ENCODE measurements at places on chromosomes 12 and 14.

- no peak for DNase-seq
These were observed 196.2 kb upstream of the C14orf180 start for GRCh38 chr14:104383088-104383995.

DNA sequence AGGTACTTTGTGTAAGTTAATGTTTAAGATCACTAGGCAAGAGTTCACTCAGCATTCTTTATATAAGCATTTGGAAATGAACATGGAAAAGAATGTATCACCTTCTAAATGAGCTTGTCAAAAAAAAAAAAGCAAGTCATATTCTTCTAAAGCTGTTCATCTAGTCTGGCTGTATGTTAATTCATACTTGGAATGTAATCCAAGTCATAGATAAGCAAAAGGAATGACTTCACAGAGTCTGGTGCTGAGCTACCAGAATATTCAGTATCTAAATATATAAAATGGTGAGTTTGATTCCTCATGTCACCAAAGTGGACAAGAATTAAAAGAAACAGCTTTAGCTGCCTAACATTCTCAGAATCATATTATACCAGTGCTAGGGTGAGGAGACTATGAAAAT, 4.9 kb downstream of the OR6C4 start:
- DNase-seq, result no peak

DNA sequence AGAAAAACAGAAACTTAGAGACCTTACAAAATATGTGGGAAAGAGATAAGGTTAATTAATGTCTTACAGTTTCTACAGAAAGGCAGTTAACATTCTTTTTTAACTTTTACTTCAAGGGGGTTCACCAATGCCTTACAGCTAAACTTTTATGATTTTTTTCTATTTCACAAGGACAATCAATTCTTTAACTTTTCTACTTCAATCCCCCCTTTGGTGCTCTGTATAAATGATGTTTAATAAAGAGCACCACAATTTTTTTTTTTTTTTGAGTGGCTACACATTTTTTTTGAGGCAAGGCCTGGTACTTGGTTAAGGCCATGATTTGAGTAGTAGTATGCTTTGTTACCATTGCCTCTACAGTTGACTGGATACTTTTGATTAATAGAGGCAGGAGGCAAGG, 279.6 kb downstream of the PRKD1 start:
- DNase-seq, result no peak

DNA sequence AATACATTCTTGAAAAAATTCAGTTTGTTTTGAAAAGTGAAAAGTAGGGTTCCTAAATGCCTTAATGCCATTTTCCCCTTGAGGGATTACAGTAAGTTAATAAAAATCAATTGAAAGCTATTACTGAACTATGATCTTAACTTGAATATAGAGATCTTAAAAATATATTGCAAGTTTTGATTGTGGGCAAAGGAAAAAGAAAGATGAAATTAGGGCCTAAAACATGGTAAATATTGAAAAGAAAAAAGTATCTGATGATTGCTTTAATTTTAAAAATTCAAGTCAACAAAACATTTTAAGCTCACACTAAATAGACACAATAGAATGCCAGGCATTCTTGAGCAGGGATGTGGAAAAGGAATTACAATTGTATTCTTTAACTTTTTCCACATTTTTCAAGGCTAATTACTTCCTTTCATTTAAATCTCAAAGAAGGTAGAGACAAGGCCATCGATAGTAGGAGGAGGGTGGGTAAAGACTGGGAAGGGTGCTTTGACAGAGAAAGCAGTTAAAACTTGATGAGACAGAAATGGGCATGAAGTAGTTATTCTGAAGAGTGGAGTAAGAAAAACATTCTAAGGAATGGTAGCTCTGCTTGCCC, 294.4 kb downstream of the NELL2 start:
- no peak for DNase-seq

DNA sequence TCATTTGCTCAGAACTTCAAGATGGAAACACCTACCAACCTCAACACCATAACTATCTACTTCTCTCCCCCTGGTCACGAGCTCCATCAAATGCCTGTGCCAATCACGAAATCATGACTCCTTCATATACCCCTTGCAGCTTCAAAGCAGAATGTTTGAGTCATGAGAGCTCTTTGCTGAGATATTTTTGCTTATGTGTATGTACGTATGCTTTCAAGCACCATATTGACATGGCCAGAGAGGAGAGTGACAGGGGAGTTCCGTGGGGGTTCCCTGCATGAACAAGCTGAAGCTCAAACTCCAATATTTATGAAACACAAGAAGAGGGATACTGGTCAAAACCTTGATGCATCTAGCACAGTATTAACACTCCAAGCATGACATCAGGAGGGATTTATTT, 374.4 kb downstream of the DPF3 start:
- DNase-seq, result no peak

DNA sequence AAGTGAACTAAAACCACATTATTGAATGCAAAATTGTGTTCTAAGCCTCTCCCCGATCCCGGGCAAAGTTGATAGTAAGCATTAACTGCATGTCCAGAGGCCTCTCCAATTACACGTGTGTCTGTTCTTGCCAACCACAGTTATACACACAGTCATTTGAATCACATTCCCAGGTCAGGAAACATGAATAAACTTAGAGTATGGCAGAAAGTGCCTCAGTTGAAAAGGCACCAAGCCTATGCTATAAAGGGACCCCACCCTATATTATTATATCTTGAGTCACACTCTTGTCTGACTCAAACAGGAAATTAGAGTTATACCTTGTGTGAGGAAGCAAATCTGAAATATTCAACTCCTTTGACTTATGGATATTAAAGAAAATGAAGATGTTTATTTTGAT, 128.3 kb upstream of the STXBP6 start:
- DNase-seq, result no peak

- DNase-seq, result no peak
These were observed 246.2 kb downstream of the MSRB3 start for GRCh38 chr12:65524666-65525065.

DNA sequence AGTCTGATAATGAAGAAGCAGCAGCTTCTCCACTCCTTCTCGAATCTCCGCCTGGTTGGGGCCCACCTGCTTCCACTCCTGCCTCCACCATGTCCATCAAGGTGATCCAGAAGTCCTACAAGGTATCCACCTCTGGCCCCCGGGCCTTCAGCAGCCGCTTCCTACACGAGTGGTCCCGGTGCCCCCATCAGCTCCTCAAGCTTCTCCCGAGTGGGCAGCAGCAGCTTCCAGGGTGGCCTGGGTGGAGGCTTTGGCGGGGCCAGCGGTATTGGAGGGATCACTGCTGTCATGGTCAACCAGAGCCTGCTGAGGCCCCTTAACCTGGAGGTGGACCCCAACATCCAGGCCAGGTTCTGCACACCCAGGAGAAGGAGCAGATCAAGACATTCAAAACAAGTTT, 381.0 kb upstream of the USP15 start:
- DNase-seq, result no peak

DNA sequence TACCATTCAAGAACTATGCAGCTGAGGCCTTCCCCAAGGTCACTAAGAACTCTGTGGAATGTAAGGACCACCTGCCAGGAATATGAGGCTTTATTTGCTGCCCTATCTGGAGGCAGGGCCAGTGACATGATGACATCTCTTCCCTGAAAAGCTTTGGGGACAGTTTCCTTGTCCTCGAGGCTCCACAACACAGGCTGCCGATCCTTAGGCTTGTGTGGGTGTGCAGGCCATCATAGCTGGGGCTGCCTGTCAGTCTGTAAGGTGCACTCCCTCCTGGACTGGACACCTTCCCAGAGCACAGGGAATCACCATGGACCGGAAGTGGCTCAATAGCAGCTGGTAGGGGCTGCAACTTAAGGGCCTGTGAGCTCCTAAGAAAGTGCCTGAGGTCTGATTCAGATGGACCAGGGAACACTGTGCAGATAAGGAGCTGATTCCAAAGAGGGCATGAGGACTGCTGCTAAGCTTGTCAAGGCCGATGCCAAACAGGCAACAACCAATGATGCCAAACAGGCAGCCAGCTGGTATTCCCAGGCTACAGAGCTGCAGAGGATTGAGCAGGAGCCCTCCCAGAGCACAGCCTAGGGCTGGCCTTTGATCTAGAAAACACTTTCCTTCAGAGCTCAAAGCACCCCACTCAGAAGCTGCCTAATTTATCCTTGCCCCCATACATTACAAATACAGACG, 84.3 kb downstream of the CRACR2A start:
- DNase-seq, result no peak

- no peak for DNase-seq
These were observed 150.6 kb downstream of the BCL11B start for GRCh38 chr14:99121319-99121875.

GRCh38 chr14:75231320-75231719, 47.3 kb upstream of the FOS start:
- no peak for DNase-seq

GRCh38 chr12:95615749-95616148, 64.5 kb upstream of the USP44 start:
- no peak for DNase-seq

DNA sequence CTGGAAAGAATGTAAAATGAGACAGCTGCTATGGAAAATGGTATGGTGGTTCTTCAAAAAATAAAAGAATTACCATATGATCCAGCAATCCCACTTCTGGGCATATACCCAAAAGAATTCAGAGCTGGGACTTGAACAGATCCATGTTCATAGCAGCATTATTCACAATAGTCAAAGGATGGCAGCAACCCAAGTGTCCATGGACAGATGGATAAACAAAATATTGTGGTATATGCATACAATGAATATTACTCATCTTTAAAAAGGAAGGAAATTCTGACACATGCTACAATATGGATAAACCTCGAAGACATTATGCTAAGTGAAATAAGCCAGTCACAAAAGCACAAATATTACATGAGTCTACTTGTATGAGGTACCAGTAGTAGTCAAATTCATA, 9.1 kb downstream of the RAB2B start:
- DNase-seq, result no peak

DNA sequence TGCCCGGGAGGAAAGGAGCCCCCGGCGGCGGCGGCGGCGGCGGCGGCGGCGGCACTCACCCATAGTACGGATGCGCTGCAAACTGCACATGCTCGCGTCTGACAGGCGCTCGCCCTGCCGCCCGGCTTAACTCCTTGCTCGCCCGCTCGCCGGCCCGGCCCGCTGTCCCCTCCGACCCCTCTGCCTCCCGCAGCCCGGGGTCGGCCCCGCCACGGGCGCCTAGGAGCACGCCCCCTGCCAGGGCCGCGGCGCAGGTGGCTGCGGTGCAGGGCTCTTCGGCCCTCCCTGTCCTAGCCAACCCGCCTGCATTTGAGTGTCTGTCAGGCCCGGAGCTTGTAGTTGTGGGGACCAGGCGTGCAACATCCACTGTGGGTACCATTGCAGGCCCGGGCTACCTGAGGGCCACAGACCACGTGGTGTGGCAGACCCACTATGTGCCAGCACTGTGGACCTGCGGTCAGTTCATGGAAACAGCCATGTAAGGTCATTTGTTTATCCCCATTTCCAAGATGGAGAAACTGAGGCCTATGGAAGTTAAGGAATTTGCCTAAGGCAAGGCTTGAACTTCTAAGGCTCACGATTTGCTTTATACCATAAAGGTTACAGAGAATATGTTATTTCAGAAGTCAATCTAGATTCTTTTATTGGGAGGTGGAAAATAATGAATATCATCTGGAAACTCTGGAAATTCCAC, 17.6 kb upstream of the PLEKHH1 start:
- no peak for DNase-seq

- no peak for DNase-seq
These were observed 29.7 kb upstream of the BEGAIN start for GRCh38 chr14:100616854-100617409.
